ENCODE measurements at places on chromosomes 11 and 22. TPM values are rescaled to one million over a fixed set of nuclear protein-coding genes. Genes with fewer than 3 reads are reported as not detected.

Gene FREY1
- 0.32 TPM for polyA plus RNA-seq

DNA sequence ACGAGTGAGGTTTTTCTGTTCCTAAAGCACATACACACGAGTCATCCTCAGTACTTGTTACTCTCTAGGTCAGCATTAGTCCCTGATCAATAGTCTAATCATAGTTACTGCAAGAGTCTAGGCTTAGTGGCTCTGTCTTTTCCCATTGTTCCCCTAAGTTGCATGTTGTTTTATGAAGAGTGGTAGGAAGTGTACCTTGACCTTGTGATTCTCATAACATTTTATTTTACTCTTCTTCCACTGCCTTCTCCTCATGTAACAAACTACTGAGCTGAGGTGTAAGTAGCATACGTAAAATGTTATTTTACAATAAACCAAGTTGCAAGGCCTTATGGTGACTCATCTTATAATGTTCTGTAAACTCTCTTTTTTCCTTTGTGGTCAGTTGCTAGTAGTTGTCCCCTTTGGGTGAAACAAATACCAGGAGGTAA is 15.0 kb downstream of the METTL15 start:
- no peak for DNase-seq

DNA sequence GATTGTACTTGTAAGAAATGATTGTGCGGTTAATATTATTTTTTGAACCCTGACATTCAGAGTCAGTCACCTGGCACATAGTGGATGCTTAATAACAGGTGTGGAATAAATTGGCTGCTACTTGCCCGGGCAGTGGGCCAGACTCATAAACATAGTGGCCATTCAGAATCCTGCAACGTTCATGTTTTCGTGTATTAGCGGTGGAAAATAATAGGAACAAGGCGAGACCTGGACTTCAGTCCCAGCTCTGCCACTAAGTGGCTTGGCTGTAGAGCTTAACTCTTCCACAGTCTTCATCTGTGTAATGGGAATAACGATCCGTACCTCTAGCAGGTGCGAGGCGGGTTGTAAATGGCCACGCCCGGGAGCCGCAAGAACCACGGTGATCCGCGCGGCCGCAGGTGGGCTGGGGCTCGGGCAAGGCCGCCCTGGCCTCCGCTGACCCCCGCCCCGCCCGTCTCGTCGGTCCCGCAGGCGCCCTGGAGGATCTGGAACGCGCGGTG is 761 bp upstream of the TMEM25 start:
- DNase-seq, result peak; percentile 4

Gene CARD10
- polyA plus RNA-seq, result 16.4 TPM

Gene OR4C13
- not detected for polyA plus RNA-seq

DNA sequence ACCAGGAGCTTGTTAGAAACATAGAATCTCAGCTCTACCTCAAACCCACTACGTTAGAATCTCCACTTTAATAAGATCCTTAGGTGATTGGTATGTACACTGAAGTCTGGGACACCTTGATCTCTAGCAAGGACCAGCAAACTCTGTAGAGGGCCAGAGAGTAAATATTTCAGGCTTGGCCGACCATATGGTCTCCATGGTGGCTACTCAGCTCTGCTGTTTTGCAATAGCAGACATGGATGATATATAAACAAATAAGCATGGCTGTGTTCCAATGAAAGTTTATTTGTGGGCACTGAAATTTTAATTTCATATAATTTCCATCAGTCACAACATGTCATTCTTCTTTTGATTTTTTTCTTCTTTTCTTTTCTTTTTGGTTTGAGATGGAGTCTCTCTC is 23.9 kb downstream of the UBASH3B start:
- no peak for DNase-seq

Gene PICALM
- polyA plus RNA-seq, result 277 TPM

- no peak for DNase-seq
These were observed 107.1 kb downstream of the NAT10 start for GRCh38 chr11:34212566-34212965.

Gene ARHGAP42
- polyA plus RNA-seq, result 32.3 TPM

DNA sequence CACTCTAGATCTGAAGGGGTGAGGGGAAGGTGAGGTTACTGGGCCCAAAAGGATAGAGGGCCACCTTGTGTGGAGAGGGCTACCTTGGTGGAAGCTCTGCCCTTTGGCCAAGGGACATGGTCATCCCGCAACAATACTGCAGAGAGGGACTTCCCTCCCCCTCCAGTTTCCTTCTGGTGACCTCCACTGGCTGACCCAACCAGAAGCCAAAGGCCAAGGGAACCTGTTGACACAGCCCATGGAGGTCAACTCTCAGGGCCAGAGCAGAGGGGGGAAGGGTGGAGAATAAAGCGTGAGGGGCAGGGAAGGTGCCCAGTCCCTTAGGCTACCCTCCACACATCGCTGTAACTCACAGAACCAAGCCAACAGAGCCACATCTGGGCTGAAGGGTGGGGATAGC is 15.0 kb upstream of the RHOD start:
- no peak for DNase-seq

GRCh38 chr11:657691-658126 is 20.6 kb downstream of the DRD4 start:
- DNase-seq, result no peak

DNA sequence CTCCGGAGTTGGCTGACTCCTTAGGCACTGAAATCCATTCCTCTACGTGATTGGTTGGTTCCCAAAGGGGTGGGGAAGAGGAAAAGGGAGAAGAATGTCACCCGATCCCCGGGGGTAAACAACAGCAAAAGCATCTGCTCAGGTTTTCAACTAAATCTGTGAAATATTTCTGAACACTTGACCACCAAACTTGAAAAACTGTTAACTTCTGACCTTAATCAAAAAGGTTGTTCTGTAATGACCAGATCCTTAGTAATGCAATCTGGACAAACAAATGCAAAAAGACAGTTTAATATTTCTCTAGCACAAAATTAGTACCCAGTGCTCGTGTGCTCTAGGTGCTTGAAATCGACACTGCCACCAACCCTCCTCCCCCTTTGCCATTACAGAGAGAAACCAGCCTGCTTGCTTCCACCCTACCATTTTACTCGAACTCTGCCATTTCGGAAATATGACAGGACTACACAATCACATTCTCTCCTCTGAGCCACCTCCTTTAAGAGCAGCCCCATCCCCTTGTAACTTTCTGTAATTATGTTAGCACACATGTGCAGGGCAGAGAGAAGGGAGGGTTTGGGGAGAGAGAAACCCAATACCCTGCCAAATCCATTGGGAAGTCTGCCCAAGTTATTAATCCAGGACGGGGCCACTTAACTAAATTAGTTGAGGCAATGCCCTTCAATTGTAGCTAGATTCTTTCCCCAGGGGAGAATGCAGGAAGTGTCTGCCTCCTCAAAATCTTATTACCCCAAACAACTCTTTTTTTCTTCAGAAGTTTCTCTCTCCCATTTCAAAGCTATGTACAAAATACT is 113.8 kb downstream of the RBFOX2 start:
- DNase-seq, result peak; percentile 78

Gene TSGA10IP
- not detected for polyA plus RNA-seq

DNA sequence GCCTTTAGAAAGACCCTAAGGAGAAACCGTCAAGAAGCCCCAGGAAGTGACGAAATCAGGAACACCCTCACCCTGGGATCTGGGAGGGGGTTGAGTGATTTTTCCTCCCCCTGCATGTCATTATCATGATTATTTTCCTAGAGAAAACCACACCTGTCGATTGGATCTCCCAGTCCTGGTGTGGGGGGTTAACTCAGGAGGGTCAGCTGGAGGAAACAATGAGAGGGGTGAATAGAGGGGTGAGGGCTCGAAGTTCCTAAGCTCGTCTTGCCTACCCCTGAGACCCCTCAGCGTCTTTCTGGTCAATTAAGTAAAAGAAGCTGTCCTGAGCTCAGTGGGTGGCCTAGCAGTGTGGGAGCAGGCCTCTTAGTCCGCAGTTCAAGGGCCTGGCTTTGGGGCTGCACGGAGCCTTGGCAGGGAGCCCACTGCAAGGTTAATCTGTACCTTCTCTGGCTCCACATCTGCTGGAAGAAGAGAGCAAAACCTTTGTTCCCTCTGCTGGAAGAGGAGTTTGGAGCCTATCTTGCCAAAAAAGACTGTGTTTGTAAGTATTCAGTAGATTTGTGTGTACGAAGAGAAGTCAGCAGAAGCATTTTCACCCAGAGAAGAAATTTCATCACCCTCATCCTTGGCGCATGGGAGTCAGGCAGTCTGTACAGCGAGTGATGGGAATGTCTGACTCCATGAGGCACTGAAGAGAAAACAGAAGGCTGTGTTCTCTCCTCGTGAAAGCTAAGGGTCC is 34.2 kb upstream of the FTH1 start:
- DNase-seq, result peak; percentile 26

Gene MS4A3
- 0.83 TPM for polyA plus RNA-seq

GRCh38 chr11:117394221-117394925 is 66.7 kb downstream of the CEP164 start:
- DNase-seq, result no peak

DNA sequence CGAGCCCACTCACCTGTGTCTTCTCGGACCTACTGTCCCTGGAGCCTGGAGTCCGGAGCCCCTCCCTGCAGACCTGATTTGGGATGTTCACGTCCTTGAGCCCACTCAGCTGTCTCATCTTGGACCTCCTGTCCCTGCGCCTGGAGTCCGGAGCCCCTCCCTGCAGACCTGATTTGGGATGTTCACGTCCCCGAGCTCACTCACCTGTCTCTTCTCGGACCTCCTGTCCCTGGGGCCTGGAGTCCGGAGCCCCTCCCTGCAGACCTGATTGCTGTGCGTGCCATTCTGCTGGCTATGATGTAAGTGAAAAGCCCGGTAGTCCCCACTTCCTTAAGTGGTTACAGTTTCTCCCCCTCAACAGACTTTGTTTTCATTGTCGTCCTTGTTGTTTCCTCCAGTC is 867.1 kb downstream of the BRD1 start:
- no peak for DNase-seq

DNA sequence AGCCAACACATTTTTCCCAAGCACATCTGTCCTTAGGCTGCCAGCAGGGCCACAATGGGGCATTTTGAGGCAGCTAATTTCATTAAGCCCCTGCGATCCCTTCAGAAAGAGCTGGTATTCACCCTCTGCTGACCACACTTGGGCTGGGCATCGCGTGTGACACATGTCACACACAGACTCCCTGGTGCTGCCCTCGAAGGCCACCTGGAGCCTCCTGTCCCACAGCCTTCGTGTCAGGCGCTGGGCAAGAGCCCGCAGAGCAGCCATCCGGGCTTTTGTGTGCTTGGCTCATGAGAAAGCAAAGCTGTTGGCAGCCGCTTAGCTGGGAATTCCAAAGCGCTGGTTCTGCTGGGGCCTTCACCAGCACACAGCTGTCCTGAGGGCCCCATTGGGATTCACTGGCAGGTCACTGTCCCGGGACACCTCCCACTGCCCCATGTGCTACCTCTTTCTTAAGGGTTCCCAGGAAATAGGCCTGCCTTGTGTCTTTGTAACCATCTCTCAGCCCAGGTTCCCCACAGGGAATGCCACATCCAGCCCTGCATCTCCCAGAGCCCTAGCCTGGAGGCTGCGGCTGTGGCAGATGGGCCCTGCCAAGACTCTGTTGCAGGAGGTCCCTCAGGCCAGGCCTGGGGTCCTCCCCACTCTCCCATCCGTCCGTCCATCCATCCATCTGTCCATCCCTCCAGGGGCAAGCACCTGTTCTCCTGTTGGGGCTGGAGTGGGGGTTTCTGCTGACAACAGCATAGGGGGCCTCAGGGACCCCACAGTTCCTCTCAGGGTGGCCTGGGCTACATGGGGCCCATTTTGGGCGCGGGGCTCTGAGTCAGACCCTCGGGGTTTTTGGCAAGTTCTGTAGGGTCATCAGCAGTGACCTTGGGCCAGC is 4.9 kb downstream of the CLDN5 start:
- no peak for DNase-seq

GRCh38 chr11:106156290-106156937 is 79.0 kb downstream of the AASDHPPT start:
- peak; percentile 52 for DNase-seq

- no peak for DNase-seq
These were observed 40.2 kb downstream of the ZNF195 start for GRCh38 chr11:3338569-3339339.

Gene OR52H1
- polyA plus RNA-seq, result not detected
